ENCODE measurements at places on chromosomes 2 and 18.

DNA sequence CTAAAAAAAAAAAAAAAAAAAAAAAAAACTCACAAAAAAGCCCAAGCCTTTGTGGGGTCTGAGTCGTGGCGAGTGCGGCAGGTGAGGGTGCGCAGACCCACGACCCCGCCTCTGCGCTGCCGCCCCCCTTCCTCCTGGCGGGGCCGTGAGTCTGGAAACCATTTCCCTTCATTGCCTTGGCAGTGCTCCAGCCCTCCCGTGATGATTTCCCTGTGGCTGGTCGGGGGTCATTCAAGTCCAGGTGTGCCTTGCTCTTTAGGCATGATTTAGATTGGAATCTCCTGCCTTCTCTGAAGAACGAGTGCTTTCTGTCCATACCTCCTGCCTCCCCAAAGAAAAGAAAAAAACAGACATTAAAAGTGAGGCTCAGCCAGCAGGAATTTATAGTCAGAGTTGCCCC lies 161.8 kb downstream of the FAM210A start:
- DNase-seq: no peak

GRCh38 chr2:112482309-112483041 lies 519 bp downstream of the TTL start:
- DNase-seq: peak; percentile 84

DNA sequence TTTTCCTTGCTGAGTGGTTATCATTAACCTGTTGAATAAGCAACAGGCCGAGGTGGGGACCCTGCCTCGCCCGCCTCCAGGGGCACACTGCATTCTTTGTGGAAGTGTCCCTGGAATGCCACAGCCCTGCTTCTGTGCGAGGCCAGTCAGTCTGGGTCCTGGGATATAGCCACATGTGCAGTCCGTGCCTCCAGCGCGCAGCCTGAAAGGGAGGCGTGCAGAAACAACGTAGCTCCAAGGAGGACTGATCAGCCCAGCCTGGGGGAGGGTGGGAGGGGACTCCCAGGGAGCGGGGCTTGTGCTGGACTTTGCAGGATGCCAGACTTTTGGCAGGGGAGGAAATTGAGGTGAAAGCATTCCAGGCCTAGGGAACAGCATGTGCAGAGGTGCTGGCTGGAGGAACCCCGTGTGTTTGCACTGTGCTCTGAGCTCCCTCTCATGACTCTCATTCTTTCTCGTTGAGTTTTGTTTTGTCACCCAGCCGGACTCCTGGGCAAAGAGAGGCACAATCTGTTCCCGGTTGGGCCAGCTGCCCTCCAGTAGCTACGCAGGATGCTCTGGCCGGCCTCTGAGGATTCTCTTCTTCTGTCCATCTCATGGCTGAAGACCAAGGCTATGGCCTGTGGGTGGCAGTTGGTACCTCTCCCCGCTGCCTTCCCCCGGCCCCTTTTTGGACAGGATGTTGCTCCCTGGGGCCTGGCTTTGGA lies 39.7 kb downstream of the HPCAL1 start:
- no peak for DNase-seq

GRCh38 chr2:114237331-114237730 lies 205.1 kb upstream of the DPP10 start:
- DNase-seq: no peak

GRCh38 chr18:54736981-54737380 lies 91.3 kb upstream of the RAB27B start:
- DNase-seq: no peak

- no peak for DNase-seq
Measured at GRCh38 chr2:147888680-147889079, 43.9 kb downstream of the ACVR2A start.

DNA sequence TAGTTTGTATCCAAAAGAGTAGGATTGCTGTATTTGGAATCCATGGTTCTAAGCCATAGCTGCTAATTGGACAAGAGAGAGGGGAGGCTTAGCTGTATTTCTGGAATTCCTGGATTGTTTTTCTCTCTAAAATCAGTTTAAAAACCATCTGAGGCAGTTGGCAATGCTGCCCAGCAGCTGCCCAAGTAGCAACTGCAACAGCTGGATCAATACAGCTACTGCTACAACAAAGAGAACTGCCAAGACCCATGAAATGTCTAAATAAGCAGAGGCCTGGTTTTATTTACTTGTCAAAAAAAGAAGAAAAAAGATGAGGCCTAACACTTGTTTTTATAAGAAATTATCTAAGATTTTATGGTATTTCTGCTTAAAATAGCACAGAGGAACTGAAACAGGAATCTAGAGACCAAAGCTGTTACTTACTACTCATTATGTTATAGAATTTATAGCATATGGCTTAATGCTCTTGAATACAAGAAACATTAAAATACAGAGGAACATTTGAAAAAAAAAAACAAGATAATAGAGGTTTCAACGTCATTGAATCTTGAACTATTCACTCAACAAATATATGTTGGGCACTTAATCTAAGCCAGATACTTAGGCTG lies 39.1 kb downstream of the TMEFF2 start:
- no peak for DNase-seq

DNA sequence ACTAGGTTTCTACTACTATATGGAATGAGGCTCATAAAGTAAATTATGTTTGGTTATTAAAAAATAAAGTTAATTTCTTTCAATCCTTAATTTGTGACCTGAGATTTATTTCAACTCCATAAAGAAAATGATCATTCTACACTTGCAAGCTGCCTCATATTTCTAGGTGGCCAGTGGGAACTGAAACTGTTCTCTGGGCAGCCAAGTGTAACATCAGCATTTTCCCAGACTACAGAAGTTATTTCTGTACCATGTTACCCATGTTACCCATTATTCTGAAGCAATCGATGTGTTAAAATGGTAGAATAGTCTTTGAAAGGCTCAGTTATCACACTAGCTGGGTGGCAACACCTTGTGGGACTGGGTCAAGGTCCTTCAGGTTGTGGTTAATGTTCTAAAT lies 139.3 kb upstream of the FBXO11 start:
- DNase-seq: no peak

DNA sequence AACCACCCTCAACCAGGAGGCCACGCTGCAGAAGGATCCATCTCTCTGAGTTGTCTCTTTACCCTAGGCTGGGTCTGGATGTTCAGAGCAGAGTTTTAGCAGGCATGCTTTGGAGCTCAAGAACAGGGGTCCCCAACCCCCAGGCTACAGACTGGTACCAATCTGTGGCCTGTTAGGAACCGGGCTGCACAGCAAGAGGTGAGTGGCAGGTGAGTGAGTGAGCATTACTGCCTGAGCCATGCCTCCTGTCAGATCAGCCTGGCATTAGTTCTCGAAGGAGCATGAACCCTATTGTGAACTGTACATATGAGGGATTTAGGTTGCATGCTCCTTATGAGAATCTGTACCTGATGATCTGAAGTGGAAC lies 172.5 kb downstream of the UXS1 start:
- DNase-seq: no peak

DNA sequence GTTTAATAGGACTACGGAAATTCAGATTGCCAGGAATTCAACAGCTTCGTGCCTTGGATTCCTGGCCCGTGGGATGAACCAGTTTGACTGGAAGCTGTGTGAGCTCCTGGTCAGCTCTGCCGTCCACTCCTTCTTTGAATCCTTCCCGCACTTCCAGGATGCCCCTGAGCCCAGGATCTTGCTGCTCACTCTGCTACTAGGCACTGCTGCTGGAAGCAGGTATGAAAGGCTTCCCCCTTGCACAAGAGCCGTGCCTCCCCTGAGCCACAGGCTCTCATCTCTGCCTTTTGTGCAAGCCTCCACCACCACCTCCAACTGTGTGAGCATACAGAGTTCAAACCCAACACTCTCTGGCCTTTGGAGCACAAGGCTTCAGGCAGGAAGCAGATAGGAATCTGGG lies 34.9 kb downstream of the EN1 start:
- DNase-seq: no peak

- DNase-seq: no peak
Measured at GRCh38 chr2:65227020-65227455, 593 bp upstream of the ACTR2 start.

DNA sequence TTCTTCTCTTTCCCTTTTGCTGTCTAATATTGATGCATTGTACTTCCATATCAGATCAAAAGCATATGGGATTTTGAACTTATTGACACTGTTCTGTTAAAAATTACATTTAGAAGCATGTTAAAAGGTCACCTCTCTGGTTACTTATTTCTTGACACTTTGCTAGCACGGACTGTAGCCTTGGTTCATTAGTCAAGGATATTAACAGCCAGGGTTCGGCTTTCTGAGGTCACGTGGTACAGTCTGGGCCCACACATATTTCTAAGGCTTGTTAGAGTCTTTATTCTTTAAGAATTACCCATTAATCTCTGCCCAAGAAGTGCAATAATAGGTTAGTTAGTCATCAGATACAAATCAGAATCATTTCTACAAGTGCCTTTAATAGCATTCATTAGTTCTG lies 1035.8 kb upstream of the FANCL start:
- DNase-seq: no peak

DNA sequence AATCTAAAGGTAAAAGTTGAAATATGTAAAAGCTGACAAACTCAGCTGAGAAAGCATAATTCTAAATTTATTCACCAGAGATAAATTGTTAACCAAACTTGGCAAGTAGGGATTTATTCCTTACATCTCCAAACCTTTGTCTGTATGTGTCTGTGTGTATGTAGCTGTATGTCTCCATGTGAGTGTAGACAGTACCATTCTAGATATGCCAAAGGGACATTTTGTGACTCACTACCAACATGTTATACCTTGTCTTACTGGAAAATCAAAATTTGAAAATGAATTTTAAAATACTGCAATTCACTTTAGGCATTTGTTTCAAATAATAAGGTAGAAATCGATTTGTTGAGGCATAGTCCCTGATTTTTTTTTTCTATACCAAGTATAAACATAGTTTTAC lies 102.1 kb downstream of the ABCA12 start:
- DNase-seq: no peak

- no peak for DNase-seq
Measured at GRCh38 chr2:7346336-7346735, 429.1 kb downstream of the RNF144A start.

GRCh38 chr18:6976935-6977334 lies 140.7 kb downstream of the LAMA1 start:
- DNase-seq: no peak

DNA sequence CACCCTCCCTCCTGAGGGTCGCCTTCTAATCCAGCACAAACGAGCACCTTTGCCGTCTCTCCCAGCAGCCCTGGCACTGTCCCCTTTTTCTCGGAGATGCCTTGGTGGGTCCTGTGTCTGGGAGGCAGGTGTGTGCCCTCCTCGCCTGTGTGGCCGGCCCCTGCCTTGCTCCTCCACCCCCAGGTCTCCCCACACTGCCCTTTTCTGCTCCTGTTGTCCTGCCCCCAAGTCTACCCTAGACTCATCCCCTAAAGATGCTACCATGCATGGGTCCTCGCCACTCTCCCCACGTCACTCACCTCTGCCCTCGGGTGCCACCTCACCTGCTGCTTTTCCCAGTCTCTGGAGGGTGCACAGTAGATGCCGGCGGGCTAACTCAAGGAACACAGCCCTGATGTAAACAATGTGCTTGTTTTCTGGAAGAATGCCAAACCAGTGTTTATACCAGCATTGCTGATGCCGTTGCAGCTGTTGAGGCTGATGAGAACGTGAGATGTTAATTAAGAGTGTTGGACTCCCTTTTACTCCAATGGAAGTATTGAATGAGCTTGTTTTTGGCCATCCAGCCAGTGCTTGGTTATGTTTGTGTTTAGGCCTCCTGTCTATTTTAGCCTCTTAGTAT lies 223.1 kb downstream of the AGAP1 start:
- no peak for DNase-seq
